Smooth muscle cell of bladder (primary cell): ENCODE measurements at places on chromosomes 5 and 9. TPM values are rescaled to one million over a fixed set of nuclear protein-coding genes. Genes with fewer than 3 reads are reported as not detected.

Gene DTWD2
- 3.0 and 3.5 TPM in 2 replicates for total RNA-seq

Gene SPATA31E1
- total RNA-seq = not detected in 2 replicates

Gene ALDOB
- total RNA-seq = 0.09 TPM in 1 of 2 replicates, not detected in the other

Gene ARHGEF37
- 0.57 and 2.4 TPM in 2 replicates for total RNA-seq

Gene MUSK
- 0.74 and 5.5 TPM in 2 replicates for total RNA-seq

Gene TAF11L5
- total RNA-seq = not detected in 2 replicates

Gene ADRA1B
- 0.14 and 0.18 TPM in 2 replicates for total RNA-seq

Gene CCDC183
- total RNA-seq = 0.28 and 0.46 TPM in 2 replicates

Gene GRIA1
- total RNA-seq = under 0.01 and 0.18 TPM in 2 replicates
